ENCODE measurements at places on chromosomes 16 and 17.

GRCh38 chr17:56489980-56490379, 103.5 kb upstream of the NOG start:
- H3K27me3 ChIP-seq, result peaks cover 2% of the 10 kb centered on the region
- no peak for DNase-seq
- no peak overlapping the region for H3K4me3 ChIP-seq

DNA sequence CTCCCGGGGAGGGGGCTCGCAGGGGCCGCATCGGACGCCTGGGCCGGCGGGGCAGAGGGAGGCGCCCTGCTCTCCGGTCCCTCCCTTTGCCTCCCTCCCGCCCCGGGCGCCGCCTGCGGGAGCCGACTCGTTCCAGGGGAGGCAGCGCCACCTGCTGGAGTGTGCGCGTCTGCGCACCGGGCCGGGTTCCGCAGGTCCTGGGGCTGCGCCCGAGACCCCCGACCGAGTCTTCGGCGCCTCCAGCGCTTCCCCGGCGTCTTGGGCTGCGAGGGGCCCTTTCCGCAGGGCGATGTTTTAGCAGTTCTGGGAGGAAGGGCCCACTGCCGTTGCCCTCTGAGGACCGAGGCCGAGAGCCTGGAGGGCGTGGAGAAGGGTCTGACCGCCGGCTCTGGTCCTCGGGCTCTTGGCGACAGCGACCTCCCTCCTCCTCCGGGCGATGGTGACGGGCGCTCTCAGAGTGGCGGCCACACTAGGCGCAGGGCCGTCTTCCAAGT, 106.3 kb downstream of the SEC14L1 start:
- H3K36me3 ChIP-seq, result no peaks in the 10 kb centered on the region
- peak; percentile 93 for DNase-seq
- H3K27me3 ChIP-seq, result peaks cover 31% of the 10 kb centered on the region
- H3K4me1 ChIP-seq, result peaks cover 7% of the 10 kb centered on the region

- H3K36me3 ChIP-seq, result no peaks in the 10 kb centered on the region
- H3K4me3 ChIP-seq, result no peak overlapping the region
- peaks cover 14% of the 10 kb centered on the region for H3K4me1 ChIP-seq
- H3K27me3 ChIP-seq, result no peaks in the 10 kb centered on the region
- H3K27ac ChIP-seq, result no peak overlapping the region
These were observed 5.7 kb upstream of the MPRIP start for GRCh38 chr17:17036524-17036998.

DNA sequence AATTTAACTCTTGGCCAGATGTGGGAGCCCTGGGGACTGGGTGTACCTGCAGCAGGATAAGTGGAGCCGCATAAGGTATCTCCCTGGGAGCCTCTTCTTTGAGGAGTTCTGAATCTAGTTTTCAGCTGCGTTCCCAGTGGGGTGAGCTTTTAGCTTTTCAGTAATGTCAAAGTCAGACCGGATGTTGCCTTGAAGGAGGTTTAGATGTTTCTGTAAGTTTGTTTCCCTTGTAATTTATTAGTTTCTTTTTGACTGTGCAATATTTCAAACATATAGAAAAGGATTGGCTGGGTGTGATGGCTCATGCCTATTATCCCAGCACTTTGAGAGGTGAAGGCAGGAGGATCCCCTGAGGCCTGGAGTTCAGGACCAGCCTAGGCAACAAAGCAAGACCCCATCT, 98.6 kb upstream of the EEF2KMT start:
- no peaks in the 10 kb centered on the region for H3K27me3 ChIP-seq
- H3K4me1 ChIP-seq, result no peaks in the 10 kb centered on the region
- H3K36me3 ChIP-seq, result no peaks in the 10 kb centered on the region
- DNase-seq, result no peak
- no peak overlapping the region for H3K27ac ChIP-seq

- H3K27ac ChIP-seq, result no peak overlapping the region
- no peaks in the 10 kb centered on the region for H3K36me3 ChIP-seq
- no peak overlapping the region for H3K4me3 ChIP-seq
- H3K27me3 ChIP-seq, result no peaks in the 10 kb centered on the region
- H3K4me1 ChIP-seq, result peaks cover 31% of the 10 kb centered on the region
These were observed 16.7 kb downstream of the ARL2BP start for GRCh38 chr16:57261806-57262205.

GRCh38 chr16:88527937-88528743, 42.1 kb upstream of the ZC3H18 start:
- DNase-seq, result no peak
- H3K27me3 ChIP-seq, result no peaks in the 10 kb centered on the region
- no peaks in the 10 kb centered on the region for H3K36me3 ChIP-seq
- no peak overlapping the region for H3K27ac ChIP-seq
- H3K4me1 ChIP-seq, result no peaks in the 10 kb centered on the region

GRCh38 chr16:65998443-65998842, 368.0 kb upstream of the CDH5 start:
- no peak overlapping the region for H3K27ac ChIP-seq
- H3K27me3 ChIP-seq, result peaks cover 2% of the 10 kb centered on the region
- H3K4me3 ChIP-seq, result no peak overlapping the region
- H3K36me3 ChIP-seq, result no peaks in the 10 kb centered on the region
- no peak for DNase-seq

DNA sequence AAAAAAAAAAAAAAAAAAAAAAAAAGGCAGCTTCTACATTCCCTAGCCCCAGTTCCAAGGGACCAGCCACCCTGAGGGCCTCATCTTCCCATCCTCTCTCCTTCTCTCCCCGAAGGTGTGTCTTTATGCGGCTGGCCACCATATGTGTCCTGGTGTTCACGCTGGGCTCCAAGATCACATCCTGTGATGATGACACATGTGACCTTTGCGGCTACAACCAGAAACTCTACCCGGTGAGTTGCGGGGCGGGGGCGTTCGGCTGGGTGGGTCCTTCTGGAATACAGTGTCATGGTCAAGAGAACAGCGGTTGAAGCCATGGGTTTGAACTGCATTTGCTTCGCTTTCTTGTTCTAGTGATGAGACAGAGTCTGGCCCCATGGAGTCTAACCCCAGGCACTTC, 22.6 kb upstream of the COQ7 start:
- no peak for DNase-seq
- no peaks in the 10 kb centered on the region for H3K27me3 ChIP-seq
- no peaks in the 10 kb centered on the region for H3K36me3 ChIP-seq
- H3K4me1 ChIP-seq, result no peaks in the 10 kb centered on the region
- H3K27ac ChIP-seq, result no peak overlapping the region

DNA sequence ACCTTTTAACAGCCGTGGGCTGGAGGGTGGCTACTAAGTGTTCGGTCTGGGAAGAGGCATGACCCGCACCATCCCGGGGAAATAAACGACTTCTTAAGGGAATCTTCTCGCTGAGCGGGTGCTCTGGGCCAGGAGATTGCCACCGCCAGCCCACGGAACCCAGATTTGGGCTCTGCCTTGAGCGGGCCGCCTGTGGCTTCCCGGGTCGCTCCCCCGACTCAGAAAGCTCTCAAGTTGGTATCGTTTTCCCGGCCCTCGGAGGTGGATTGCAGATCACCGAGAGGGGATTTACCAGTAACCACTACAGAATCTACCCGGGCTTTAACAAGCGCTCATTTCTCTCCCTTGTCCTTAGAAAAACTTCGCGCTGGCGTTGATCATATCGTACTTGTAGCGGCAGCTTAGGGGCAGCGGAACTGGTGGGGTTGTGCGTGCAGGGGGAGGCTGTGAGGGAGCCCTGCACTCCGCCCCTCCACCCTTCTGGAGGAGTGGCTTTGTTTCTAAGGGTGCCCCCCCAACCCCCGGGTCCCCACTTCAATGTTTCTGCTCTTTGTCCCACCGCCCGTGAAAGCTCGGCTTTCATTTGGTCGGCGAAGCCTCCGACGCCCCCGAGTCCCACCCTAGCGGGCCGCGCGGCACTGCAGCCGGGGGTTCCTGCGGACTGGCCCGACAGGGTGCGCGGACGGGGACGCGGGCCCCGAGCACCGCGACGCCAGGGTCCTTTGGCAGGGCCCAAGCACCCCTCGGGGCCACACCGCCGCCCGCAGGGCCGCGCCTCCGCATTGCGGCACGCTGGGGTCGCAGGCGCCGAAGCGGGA, 3.6 kb upstream of the CBX4 start:
- H3K36me3 ChIP-seq, result no peaks in the 10 kb centered on the region
- peak overlapping the region; percentile 52 for H3K4me3 ChIP-seq
- H3K27ac ChIP-seq, result no peak overlapping the region

DNA sequence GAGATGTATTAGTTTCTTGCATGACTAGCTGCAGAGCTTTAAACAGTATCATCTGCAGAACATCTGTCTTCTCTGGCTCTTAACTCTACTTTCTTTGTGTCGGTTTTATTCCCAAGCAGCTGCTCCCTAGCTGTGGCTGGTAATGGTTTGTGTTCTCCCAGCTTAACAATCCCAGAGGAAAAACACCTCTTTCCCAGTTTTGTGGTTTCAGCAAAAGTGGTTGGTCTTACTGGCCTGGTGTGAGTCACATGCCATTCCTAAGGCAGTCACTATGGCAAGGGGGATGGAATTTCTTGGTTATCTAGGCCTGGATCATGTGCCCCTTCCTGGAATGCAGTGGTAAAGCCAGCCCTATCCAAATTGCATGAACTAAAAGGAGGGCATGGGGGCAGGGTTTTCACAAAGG, 27.5 kb downstream of the OMG start:
- peaks cover 3% of the 10 kb centered on the region for H3K4me1 ChIP-seq
- no peak overlapping the region for H3K27ac ChIP-seq
- H3K27me3 ChIP-seq, result no peaks in the 10 kb centered on the region
- no peak for DNase-seq
- H3K4me3 ChIP-seq, result no peak overlapping the region

DNA sequence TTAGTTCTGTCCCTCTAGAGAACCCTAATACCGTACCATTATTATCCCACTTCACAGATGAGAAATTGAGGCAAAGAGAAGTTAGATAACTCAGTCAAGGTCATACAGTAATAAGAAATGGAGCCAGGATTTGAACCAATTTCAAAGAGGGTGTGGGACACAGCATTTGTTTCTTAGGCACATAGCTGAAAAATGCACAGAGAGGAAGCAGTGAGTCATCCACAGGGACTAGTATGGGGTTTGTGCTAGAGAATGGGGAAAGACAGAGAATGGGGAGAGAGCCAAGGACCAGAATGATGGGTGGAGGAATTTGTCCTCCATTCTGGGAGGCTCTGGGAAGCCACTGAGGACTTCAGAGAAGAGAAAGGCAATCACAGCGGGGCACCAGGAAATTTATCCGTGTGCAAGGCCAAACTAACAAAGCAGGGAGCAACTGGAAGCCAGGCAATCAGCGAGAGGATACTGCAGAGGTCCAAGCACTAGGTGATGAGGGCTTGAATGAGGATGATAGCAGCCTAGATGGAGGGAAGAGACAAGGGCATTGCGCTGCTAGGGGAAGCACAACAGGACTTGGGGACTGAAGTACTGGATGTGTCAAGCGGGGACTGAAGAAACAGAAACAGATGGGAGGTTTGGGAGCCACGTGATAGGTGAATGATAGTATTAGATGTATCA, 78.1 kb upstream of the ZFHX3 start:
- no peaks in the 10 kb centered on the region for H3K36me3 ChIP-seq
- no peak for DNase-seq
- no peaks in the 10 kb centered on the region for H3K27me3 ChIP-seq
- no peak overlapping the region for H3K27ac ChIP-seq
- peaks cover 10% of the 10 kb centered on the region for H3K4me1 ChIP-seq
- no peak overlapping the region for H3K4me3 ChIP-seq

DNA sequence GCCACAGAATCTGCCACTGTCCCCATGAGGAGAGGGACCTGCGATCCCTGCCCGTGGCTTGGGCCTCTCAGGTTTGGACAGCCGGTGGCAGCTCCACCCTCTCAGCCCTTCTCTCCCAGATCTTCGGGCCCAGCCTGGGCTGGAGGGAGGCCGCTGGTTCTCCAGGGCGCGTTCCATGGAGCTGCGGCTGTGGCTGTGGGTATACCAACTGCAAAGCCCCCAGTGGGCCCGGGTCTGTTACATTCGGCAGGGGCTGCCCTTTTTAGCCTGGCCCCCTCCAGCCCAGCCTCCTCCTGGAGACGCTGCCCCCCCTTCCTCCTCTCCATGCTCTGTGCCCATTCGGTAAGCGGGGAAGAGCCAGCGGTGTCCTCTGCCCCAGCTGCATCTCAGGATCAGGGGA, 64.7 kb upstream of the ZNF469 start:
- no peak for DNase-seq
- no peaks in the 10 kb centered on the region for H3K36me3 ChIP-seq
- no peaks in the 10 kb centered on the region for H3K27me3 ChIP-seq

DNA sequence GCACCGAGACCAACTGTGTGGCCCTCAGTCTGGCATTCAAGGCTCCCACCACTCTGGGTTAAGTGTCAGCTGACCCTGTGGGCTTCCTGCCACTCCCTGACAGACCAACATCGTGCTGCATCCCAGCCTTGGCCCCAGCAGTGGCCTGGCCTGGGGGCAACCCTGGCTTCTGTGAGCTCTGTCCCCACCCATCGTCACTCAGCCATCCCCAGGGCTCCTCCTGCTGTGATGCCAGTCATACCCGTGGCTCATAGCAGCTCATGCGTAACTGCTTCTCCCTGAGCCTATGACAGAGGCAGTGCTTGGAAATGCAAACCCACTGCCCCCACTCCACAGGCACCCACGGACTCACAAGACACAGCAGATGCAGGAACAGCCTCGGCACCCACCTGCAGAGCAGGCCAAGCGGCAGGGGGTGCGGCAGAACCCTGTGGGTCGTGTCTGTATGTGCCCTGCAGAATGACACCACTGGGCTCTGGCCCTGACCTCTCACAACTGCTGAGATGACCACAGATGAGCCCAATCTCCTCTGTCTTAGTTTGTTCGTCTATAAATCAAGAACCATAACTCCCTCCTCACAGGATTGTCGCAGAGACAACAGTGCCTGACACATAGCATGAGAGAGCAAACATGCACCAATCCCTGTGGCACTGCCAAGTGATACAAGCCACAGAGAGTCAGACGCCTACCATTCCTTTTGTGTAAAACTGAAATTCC, 26.6 kb downstream of the PIEZO1 start:
- H3K36me3 ChIP-seq, result peaks cover 2% of the 10 kb centered on the region
- H3K27ac ChIP-seq, result no peak overlapping the region
- H3K4me3 ChIP-seq, result no peak overlapping the region
- DNase-seq, result no peak
- H3K27me3 ChIP-seq, result no peaks in the 10 kb centered on the region
- peaks cover 11% of the 10 kb centered on the region for H3K4me1 ChIP-seq

- H3K4me3 ChIP-seq, result peak overlapping the region; percentile 92
- no peak for DNase-seq
- peaks cover 35% of the 10 kb centered on the region for H3K4me1 ChIP-seq
- H3K27ac ChIP-seq, result peak overlapping the region; percentile 78
- peaks cover 3% of the 10 kb centered on the region for H3K36me3 ChIP-seq
- H3K27me3 ChIP-seq, result no peaks in the 10 kb centered on the region
These were observed 539 bp downstream of the IFT20 start for GRCh38 chr17:28334666-28335200.

- no peak overlapping the region for H3K27ac ChIP-seq
- no peak for DNase-seq
- no peaks in the 10 kb centered on the region for H3K27me3 ChIP-seq
- peaks cover 8% of the 10 kb centered on the region for H3K4me1 ChIP-seq
- H3K36me3 ChIP-seq, result peaks cover 46% of the 10 kb centered on the region
- H3K4me3 ChIP-seq, result no peak overlapping the region
These were observed 17.5 kb downstream of the EMC8 start for GRCh38 chr16:85781695-85782370.

Data from activated naive CD8-positive, alpha-beta T cell treated with anti-CD3 and anti-CD28 coated beads, Interleukin-2, amount 50 U/mL, for 24 hours (primary cell).